A549 treated with Mapracorat at 1 μM for 4 hours (cell line): ENCODE measurements at places on chromosomes 11 and 22. TPM values are rescaled to one million over a fixed set of nuclear protein-coding genes. Genes with fewer than 3 reads are reported as not detected.

Gene PRR5
- total RNA-seq: 9.6 to 16.2 TPM (median 15.1 TPM) in 5 replicates

Gene PANX3
- total RNA-seq: not detected in 5 replicates

Gene MRGPRF
- 0.06 to 0.12 TPM in 2 of 5 replicates, not detected in the others for total RNA-seq

Gene ATG2A
- total RNA-seq: 11.8 to 22.6 TPM (median 21.0 TPM) in 5 replicates

Gene VWCE
- total RNA-seq: 0.56 to 1.0 TPM (median 0.69 TPM) in 5 replicates

Gene SYT13
- total RNA-seq: 5.8 to 6.6 TPM (median 5.9 TPM) in 5 replicates

Gene IL18
- total RNA-seq: 92.0 to 106 TPM (median 103 TPM) in 5 replicates
